CD4-positive, alpha-beta T cell treated with Interleukin-1 beta for 1 hour (primary cell): ENCODE measurements at places on chromosomes 4 and X.

DNA sequence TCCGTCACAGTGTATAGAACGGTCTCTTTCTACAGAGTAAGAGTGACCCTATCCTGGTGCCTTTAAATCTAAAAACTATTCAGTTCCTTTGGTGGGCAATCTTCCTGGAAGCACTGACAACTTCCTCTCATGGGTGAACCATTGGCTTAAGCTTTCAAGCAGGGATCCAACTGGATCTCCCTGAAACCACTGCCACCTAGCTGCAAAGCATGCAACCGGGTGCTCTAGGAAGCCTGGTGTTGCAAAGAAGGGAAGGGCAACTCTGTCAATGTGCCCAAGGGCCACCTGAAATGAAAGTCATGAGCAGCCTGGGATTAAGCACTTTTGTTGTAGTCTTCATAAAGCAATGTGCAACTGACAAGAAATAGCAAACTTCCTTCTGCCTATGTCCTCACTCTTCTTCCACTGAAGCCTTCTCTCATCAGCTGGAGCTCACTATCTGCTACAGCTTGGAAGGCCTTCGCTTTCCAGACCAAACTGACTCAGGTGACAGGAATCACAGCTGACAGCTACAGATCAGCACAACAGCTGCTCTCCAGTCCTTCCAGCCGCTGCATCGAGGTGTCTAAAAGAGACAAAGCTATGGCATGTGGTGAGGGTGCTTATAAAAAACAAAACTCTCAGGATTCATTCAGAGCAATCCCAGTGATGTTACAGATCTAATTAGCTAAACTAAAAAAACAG, 46.1 kb downstream of the SETD7 start:
- DNase-seq, result no peak

- DNase-seq, result peak; percentile 43
These were observed 20.4 kb downstream of the LEF1 start for GRCh38 chr4:108148316-108148715.

- DNase-seq, result no peak
These were observed 55.7 kb upstream of the MMAA start for GRCh38 chr4:145563293-145563985.

DNA sequence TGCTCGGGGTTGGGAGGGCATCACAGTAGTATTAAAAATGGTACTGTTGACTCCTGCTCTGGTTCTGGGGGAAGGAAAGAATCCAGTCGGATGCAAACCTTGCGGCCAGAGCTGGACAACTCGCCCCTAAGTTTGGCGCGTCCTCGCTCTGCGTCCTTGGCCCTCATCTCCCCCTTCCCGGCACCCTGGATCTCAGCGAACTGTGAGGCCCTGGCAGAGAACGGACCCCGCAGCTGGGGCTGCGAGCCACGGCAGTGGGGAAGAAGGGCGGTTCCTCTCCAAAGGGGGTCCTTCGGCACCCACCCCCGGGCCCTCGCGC, 14.0 kb downstream of the ARHGEF6 start:
- DNase-seq, result no peak

DNA sequence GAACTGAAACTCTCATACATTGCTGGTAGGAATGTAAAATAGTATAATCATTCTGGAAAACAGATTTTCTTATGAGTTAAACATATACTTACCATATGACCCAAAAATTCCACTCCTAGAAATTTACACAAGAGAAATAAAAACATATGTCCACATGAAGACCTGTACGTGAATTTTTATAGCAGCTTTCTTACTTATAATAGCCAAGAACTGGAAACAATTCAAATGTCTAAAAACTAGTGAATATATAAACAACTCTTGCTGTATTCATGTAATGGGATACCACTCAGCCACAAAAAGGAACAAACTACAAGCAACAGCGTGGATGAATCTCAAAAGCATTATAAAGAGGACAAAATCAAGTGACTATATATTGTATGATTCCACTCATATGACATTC, 27.5 kb downstream of the TMEM156 start:
- DNase-seq, result no peak

GRCh38 chrX:9671998-9672397, 93.6 kb downstream of the GPR143 start:
- DNase-seq, result no peak

DNA sequence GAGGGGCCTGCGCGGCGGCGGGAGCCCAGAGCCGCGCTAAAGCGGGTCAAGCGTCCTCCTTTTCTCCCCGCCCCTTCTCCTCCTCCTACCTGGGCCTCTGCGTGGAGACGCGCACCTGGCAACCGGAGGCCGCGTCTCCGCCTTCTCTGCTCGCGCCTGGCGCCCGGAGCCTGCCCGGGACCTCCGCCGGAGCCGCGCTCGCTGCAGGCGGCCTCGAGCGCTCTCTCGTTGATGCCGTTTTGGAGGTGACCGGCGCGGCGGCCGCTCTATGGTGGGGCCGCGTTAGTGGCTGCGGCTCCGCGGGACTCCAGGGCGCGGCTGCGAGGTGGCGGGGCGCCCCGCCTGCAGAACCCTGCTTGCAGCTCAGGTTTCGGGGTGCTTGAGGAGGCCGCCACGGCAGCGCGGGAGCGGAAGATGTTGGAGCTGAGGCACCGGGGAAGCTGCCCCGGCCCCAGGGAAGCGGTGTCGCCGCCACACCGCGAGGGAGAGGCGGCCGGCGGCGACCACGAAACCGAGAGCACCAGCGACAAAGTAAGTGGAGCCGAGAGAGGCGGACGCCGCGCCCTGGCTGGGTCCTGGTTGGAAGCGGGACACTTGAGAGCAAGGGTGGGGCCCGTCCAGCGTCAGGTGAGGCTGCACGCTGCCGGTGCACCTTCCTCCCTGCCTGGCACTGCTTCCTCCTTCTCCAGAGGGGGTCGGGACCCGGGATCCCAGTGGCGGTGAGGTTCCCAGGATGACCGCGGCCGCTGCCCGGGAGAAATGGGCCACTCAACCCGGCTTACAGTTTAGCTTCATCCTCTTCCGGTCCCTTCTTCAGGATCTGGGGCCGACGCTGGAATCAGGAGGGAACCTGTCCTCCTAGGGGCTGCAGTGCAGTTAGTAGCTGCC, at the start of gene CDS1:
TSS of gene CDS1 (plus strand) at position 140 of the 888 bp plus-strand sequence. CDS start at position 415, 275 bp downstream.
- DNase-seq, result no peak

- DNase-seq, result no peak
These were observed 280.0 kb downstream of the ANKRD50 start for GRCh38 chr4:124432500-124432899.

GRCh38 chrX:54551801-54552200, 21.8 kb downstream of the GNL3L start:
- DNase-seq, result no peak

- DNase-seq, result no peak
These were observed at the start of gene TCEAL9 for GRCh38 chrX:103356130-103356798. Gene TCEAL9 (plus strand): TSS chrX:103356506. CDS start chrX:103357685, 1,179 bp downstream.

DNA sequence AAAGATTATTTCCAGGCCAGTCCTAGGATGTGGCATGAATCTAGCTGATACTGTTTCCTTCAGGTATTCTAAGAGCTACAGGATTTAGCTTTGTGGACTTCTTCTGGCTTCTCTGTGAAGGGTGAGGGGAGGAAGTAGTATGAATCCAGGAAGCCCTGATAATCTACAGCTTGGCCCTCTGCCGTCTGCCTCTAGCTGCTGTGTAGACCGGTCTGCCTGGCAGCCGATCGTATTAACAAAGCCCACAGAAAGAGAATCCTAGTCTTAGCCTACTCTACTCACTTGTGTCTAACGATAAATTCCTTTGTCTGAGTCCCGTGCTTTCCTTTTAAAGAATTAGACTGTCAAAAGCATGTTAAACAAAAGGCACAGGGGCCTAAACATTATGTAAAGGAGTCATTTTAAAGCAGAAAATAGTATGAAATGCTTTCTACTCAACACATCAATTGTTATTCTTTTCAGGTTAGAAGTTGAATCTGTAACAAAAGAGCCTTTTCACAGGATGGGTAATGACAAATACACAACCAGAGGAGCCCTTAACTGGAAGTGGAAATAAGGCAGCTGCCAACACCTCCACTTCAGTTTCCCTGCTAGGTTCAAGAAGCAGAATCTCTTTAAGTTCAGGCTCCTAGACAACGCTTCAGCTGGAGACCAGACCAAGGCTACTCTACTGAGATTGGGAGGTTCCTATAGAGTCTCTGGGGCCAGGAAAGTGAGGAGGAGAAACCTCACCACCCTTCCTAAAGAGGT, 48.9 kb upstream of the UCP1 start:
- DNase-seq, result no peak

- DNase-seq, result peak; percentile 39
These were observed 532 bp downstream of the ZNF827 start for GRCh38 chr4:145937971-145938611.

GRCh38 chr4:112448306-112449132, 67.5 kb downstream of the NEUROG2 start:
- DNase-seq, result no peak

- DNase-seq, result no peak
These were observed 53.0 kb upstream of the SOD3 start for GRCh38 chr4:24742335-24742734.

DNA sequence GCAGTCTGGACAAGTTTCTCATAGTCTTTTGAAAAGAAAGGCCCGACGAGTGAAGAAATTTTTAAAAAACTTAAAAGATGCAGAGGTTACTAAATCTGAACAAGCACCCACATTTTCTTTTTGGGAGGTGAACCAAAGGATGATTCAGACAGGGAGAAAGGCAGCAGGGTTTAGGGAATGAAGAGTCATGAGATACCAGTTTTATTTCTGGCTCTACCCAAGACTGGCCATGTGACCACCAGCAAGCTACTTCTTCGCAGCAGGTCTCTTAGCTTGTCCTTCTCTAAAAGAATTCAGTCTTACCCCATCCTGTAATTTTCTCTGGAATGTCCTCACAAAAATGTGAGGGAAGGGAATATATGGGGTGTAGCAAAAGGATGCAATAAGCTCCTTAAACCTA, 37.6 kb downstream of the AMOT start:
- no peak for DNase-seq

GRCh38 chrX:2782171-2782570, 30.3 kb downstream of the XG start:
- DNase-seq, result no peak
